ENCODE measurements at places on chromosomes 4 and X. TPM values are rescaled to one million over a fixed set of nuclear protein-coding genes. Genes with fewer than 3 reads are reported as not detected.
A peak's percentile ranks its signal among the peaks of the same experiment; 100 is the strongest.

DNA sequence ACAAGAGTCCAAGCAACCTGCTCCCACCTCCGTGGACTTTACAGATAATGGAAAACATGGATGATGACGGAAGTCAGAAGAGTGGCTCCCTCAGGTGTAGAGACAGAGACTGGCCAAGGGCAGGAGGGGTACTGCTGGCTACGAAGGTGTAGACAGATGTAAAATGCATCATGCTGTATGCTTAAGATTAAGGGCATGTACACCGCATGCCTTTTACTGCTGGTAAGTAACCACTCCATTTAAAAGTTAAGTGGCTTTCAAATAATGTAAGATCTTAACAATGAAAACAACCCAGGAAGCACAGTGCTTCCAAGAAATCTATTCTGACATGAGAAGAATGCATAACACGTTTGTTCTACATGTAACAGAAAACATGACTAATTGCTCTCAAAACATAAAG is 76.9 kb upstream of the FAM9B start:
- no peak for DNase-seq

GRCh38 chrX:23662853-23663252 is 4.4 kb upstream of the PRDX4 start:
- no peak for DNase-seq

DNA sequence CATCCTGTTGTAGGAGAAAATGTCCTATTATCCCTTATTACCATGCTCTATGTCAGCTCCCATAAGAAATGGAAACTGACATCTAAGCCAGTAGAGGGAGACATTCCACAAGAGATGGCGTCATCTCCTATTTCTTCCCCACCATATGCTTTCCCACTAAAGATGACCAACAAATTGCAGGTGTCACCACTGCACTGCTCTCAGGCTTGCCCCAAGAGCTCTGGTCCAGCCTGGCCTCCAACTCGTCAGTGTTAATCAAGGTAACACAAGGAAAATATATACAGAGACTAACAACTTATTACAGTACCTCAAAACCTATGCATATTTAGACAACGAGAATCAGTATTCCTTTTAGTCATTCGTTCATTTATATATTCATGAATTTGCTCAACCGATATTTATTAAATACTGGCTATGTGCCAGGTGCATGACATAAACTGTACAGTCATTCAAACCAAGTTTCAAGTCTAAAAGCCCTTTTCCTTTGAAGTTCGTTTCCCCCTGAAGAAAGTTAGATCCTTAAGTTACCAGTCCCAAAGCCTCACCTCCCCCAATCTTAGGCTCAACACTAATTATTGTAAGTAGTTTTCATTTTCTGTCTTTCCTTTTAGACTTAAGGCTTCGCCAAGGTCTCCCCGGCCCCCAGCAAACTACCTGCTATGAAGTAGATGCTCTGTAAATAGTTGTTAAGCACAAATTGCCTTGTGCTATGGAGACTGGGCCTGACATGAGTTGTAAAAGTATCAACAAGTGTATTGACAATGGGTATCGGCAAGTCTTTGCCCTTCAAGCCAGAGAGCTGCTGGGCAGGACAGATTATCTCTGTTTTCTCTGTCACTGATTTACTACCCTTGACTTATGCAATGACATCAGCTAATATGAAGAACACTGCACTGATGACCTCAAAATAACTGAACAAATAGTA is 3.1 kb upstream of the FGB start:
- no peak for DNase-seq

DNA sequence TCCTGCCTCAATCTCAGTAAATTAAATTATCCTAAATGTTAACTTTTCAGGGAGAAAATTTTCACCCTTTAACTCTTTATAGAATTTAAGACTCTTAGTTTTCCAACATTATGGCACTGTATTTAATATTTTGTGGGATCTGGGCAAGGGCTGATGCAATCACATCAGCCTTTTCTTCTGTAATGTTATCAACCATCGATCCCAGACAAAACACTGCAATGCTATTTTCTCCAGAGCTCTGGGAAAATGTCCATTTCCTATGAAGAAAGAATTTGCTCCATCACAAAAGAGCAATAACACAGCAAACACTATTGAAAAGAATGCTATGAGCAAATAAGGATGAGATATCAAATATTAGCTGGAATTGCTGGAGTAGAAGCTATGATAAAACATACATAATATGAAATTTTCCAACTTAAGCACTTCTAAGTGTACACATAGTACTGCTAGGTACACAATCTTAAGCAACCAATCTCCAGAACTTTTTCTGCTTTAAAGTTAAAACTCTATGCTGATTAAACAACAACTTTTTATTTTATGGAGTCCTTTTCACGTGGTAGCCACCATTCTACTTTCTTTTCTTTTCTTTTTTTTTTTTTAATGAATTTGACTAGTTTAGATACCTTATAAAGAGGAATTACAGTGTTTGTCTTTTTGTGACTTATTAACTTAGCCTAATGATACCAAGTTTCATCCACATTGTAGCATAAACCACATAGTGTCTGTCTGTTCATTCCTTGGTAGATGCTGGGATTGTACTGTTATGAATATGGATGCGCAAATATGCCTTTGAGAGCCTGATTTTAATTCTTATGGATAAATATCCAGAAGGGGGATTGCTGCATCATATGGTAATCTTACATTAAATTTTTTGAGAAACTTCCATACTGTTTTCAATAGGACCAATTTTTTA is 43.6 kb downstream of the UGT2A3 start:
- DNase-seq, result no peak

DNA sequence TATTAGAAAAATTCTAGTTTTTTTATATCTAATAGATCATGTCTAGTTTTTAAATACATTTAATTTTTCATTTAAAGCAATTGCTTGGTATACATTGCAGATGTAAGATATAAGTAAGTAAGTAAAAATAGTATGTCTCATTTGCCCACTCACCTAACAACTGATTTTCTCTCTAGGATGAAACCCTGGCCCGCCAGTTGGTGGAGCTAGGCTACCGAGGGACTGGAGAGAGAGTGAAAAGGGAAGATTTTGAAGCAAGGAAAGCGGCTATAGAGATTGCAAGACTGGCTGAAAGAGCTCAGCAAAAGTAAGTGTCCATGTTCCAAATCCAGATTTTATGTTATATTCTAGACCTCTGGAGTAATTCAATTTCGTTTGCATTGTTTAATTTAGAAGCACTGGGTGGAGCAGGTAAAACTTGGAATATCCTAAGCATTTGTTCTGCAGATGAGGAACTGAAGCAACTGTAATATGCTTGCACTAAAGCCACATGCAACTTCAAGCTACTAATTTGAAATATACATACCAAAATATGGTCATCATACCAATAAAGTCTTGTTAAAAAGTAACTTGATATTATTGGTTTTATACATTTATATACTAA is 27.1 kb downstream of the CFAP299 start:
- DNase-seq, result peak; percentile 35

DNA sequence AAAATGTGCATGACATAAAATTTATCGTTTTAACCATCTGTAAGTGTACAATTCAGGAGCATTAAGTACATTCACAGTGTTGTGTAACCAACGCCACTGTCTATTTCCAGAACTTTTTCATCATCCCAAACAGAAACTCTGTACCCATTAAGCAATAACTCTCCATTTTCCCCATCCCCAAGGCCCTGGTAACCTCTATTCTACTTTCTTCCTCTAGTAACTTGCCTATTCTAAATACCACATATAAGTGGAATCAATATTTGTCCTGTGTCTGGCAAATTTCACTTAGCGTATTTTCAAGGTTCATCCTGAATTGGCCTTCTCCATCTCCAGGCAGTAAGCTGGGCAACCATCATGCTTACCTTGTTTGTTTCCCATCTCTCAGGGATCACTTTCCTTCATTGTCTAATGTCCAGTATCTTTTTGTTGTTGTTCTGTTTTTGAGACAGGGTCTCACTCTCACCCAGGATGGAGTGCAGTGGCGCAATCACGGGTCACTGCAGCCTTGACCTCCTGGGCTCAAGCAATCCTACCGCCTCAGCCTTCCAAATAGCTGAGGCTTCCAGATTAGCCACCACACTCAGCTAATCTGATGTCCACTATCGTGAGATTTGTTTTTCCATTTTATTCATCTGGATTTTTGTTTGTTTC is 17.7 kb upstream of the GRIPAP1 start:
- no peak for DNase-seq

EGF gene
- not detected for total RNA-seq

DNA sequence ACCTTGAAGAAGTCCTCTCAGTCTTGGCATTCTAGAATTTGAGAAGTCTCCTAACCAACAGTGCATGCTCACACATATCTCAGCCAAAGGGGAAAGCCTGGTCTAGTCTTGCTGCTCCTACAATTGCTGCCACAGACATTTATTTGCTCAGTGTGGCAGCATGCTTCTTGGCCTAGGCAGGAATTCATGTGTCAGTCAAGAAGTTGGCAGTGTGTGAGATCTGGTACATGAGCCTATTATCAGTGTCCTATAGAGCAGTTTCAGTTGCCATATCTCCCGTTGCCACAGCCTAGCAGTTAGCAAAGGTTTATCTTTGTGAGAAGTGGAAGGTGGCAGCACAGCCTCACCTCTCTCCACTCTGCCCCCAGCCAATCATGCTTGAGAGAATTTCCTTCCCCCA is 176.9 kb upstream of the ARHGEF9 start:
- DNase-seq, result no peak

DNA sequence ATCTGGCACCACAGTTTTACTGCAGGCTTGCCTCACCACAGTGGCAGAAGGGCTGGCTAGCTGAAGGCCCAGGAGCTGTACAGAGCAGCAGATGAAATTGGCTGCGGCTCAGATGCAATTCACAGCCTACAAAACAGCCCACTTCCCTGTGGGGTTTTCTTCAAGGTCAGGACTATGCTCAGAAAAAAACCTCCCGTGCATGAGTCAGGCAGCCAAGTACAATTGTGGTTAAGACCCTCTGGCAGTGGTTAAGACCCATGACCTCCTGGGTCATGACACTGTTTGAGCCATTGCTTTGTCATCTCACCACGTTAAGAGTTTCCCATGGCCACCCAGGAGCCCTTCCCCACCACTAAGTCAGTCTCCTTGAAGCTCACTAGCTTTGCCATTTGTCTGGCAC is 276.3 kb downstream of the HNRNPD start:
- no peak for DNase-seq

- no peak for DNase-seq
These were observed 75.8 kb downstream of the FAT1 start for GRCh38 chr4:186647821-186648220.

GRCh38 chr4:1882850-1883271 is 11.7 kb downstream of the NSD2 start:
- DNase-seq, result no peak
